ENCODE measurements at places on chromosomes 6 and 20.
A peak's percentile ranks its signal among the peaks of the same experiment; 100 is the strongest.

GRCh38 chr20:23046431-23046830 is 3.0 kb downstream of the THBD start:
- no peak for DNase-seq

GRCh38 chr20:53055367-53056067 is 83.4 kb downstream of the TSHZ2 start:
- DNase-seq: peak; percentile 62

GRCh38 chr6:38174315-38174714 is 354.8 kb downstream of the ZFAND3 start:
- DNase-seq: no peak

DNA sequence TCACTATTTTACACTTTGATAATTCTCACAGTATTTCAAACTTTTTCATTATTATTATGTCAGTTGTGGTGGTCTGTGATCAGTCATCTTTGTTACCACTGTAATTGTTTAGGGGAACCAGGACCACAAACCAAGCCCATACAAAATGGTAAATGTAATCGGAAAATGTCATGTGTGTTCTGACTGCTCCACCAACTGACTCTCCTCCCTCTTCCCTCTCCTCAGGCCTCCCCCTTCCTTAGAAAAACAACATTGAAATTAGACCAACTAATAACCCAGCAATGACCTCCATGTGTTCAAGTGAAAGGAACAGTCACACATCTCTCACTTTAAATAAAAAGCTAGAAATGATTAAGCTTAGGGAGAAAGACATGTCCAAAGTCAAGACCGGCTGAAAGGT is 63.8 kb downstream of the GMDS start:
- DNase-seq: no peak

DNA sequence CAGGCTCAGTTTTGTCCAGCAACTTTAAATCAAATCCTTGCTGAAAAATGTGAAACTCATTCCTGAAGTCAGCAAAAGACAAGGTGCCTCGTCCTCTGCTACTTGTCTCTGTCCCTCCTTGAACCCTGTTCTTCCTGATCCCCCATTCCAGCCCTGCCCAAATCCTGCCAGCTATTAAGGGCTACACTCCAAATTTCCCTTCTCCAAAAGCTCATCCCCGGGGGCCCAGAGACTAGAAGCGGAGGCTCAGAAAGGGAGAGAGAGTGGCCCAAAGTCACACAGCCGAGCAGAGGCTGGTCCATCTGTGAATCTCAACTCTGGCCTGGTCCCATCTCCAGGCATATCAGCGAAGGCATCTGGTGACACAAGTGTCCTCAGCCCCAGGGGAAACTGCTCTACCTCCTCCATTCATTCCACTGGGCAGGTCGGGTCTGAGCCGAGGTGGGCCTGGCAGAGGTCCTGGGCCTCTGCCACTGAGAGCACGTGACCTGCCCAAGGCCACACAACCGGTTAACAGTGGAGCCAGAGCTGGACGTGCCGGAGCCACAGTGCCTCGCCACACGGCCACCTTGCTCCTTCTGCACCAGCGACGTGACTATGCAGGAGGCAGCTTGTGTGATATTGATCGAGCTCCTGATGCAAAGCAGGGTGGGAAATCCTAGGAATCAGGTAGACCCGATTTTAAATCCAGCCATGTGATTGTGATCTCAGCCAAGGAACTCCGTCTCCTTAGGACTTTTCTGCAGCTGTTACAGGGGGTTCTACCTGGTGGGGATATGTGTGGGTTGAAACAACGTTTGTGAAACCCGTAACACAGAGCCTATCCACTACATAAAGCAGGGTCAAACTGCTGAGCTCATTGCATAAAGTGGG is 28.6 kb downstream of the NOL4L start:
- DNase-seq: no peak

DNA sequence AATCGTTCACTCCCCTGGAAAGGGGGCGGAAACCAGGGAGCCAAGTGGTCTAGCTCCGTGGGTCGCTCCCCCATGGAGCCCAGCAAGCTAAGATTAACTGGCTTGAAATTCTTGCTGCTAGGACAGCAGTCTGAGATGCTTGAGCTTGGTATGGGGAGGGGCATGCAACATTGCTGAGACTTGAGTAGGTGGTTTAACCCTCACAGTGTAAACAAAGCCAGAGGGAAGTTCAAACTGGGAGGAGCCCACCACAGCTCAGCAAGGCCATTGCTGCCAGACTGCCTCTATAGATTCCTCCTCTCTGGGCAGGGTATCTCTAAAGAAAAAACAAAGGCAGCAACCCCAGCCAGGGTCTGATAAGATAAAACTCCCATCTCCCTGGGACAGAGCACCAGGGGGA is 43.2 kb downstream of the COL21A1 start:
- no peak for DNase-seq

DNA sequence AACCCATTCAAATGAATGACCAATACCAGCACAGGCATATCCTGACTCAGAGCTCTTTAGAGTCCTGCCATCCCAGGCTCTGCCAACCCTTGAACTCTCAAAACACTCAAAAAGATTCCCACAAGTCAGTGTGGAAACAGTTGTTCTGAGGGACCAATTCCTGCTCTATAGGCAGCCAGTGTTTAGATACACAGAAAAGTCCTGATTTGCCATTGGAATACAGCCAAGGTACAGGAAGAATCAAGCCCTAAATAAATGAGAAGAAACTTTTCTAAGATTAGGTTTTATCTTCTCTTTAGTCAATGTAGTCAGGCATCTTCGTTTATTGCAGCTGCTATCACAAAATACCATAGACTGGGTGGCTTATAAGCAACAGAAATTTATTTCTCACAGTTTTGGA is 626.8 kb upstream of the ARID1B start:
- DNase-seq: no peak

- DNase-seq: no peak
Measured at GRCh38 chr6:26109772-26110171, 22.5 kb downstream of the HFE start.

DNA sequence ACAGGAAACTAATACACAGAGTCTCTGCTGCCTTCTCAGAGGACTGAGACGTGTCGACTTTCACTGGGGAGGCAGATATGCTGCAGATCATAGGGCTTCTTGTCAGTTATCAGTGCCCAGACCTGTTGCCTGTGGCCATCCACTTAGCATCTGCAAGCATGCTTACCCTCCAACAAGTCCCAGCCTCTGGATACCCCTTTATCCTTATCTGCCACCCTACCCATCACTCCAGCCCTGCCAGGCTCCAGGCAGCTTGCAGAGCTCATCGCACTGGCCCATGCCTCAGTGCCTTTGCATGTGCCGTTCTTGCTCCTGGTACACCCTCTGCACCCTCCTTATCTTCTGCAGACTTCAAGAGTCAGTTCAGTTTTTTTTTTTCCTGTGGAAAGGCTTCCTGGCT is 119.2 kb downstream of the TOX2 start:
- DNase-seq: no peak

GRCh38 chr20:10249048-10249770 is 30.6 kb downstream of the SNAP25 start:
- no peak for DNase-seq

GRCh38 chr6:169859401-169859977 is 108.1 kb downstream of the ERMARD start:
- no peak for DNase-seq

- no peak for DNase-seq
Measured at GRCh38 chr6:138241381-138241780, 23.1 kb upstream of the PBOV1 start.

GRCh38 chr20:19552221-19553180 is 205.6 kb upstream of the RIN2 start:
- DNase-seq: peak; percentile 30

GRCh38 chr20:62646851-62647520 is 4.7 kb downstream of the SLCO4A1 start:
- no peak for DNase-seq

DNA sequence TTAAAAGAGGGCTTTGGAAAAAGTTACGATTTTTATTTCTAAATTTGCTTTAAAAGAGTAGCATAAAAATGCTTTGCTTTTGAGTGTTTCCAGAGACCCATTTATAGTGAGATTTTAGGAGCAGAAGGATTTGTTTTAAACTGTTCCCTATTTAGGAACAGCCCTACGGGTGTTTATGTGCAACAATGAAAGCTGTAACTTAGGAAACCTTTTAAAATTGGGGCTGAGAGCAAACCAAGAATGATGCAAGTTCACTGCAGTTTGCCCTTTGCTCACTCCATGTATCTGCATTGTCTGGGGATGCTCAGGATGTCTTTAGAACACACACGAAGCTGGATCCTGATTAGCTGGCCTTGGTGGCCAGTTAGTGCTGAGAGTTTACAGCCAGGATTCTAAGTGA is 40.9 kb downstream of the GHRH start:
- peak; percentile 24 for DNase-seq

- no peak for DNase-seq
Measured at GRCh38 chr20:43603124-43603523, 12.4 kb downstream of the IFT52 start.

DNA sequence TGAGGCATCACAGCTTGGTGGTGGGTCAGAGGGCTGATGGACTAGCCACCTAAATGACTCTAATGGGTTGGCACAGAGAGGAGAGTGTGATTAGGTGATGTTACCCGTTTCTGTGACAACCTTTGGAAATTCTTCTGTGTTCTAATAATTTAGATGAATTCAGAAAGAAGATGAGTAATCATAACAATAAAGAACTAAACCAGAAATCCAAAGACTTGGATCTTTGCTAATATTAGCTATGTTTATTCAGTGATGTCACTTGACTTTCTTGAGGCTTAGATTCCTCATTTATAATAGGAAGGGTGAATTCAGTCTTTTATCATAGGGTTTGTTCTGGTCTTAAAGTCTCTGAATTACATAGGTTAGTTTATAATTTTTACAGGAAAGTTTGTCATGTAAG is 19.9 kb downstream of the CRYBG1 start:
- DNase-seq: no peak

DNA sequence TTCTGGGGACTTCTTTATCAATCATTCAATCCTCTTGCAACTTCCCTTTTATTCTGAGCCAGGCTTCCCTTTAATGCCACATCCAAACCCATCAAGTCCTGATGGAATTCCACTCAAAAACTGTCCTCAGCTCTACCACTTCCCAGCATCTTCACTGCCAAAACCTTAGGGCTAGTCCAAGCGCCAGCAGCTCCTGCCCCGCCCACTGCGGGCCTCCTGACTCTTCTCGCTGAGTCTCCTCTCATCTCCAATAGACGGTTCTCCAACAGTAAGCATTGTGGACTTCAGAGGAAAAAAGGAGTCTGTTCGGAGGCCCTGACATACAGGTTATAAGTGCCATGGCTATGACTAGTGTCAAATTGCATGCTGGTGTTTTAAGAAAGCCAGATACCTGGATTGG is 38.7 kb upstream of the CNKSR3 start:
- no peak for DNase-seq

DNA sequence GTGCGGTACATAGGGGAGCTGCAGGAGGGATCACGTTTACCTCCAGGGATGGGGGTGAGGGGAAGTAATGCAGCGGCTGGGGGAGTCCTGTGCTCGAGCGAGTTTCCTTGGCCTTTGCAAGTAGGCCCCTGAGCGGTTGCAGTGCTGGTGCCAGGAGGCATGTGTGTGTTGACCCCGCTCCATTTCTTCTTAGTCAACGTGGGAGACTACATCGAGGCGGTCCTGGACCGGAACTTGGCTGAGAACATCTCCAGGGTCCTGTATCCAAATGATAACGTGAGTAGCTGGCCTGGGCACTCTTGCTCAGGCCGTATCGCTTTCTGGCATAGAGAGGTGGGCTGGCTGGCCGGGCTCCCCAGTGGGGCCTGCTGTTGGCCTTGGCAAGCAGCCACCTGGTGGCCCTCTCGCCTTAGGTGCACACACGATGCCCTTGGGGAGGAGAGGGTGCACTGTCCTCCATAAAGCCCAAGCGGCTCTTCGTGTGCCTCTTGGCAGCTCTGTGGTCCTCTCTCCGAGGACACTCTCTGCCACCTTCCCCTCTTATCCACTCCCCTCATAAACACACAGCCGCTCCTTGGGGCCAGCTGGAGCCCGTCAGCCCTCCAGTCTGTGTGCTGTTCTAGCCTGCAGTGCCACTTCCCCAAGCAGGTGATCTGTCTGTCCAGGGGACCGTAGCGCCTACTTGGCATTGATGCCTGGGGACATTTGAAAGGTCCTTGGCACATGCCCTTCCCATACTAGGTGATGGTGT is 29.3 kb downstream of the PYGB start:
- no peak for DNase-seq

DNA sequence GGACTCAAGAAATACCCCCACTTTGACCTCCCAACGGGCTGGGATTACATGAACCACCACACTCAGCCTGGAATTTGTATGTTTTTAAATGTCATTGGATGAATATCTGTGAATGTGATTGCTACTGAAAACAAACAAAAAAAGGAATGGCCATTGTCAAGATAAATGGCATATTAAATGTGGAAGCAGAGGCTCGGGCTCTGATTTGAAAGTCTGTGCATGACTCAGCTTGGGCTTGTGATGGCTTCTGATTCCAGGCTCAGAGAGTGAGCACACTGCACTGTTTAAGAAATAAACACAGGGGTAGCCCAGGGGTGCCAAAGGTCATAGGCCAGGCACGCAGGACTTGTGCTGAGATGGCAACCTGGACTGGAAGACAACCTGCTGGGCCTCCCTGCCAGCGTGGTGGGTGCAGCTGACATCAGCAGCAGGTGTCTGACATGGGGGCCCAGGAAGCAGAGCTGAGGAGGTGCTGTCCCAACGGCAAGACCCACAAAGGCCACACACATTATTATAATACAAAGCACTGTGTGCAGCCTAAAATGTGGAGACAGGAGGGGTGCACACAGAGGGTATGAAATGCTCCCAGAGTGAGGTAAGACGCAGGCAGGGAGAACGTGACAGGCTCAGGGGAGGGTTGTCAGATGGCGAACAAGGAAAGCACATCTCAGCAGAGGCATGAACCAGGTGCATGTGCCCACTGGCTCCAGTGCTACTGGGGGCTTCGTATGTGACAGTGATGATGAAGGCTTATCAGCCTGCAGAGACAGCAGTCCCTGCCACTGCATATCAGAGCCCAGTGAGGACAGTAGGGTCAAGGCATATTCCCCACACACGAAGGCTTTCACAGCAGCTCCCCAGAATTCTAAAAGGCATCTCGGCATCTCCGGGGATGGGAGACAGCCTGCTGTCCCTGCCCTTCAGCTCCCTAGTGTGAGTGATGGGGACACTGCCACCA is 169.4 kb downstream of the SYNDIG1 start:
- DNase-seq: no peak

DNA sequence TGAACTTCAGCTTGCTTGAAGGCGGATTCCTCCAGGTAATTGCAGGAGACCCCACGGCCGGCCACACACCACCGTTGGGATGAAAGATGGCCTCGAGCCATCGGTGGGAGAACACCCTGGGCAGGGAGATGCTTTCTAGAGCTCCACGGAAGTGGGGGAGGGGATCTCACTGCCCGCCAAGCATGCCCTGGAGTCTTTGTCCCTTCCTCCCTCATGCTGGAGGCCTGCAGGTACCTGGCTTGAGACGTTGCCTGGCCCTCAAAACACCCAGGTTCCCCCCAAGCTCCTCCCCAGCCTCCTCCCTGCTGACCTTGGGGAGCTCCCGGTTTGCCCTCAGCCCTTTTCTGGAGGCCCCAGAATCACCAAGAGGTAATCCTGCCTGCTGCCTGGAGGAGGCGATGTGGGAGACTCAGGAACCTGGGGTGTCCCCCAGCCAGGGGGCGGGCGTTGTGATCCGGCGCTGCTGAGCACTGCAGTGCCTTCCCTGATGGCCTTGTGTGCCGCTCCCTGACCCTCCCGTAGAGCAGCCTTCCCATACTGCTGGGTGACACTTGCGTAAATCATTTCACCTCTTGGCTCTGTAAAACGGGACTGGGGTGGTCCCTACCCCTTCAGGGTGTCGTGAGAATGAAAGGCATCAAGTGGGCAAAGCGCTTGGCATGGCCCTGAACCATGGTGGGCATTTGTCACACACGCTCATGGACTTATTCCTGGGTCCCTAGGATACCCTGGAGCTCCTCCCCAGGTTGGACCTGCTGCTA is 91.4 kb downstream of the CEBPB start:
- no peak for DNase-seq

All from muscle of back (tissue), 13 donors.